Activated T-helper 2 cell treated with anti-CD3 and anti-CD28 coated beads, Interferon-gamma antibody, Interleukin-2, Interleukin-4, amounts not matched to agents 10 μg/mL and 5 μg/mL and 100 μg/mL, durations not matched to agents 14 hours and 24 hours and 36 hours (primary cell): ENCODE measurements at places on chromosomes 2 and 18. TPM values are rescaled to one million over a fixed set of nuclear protein-coding genes. Genes with fewer than 3 reads are reported as not detected.

DNA sequence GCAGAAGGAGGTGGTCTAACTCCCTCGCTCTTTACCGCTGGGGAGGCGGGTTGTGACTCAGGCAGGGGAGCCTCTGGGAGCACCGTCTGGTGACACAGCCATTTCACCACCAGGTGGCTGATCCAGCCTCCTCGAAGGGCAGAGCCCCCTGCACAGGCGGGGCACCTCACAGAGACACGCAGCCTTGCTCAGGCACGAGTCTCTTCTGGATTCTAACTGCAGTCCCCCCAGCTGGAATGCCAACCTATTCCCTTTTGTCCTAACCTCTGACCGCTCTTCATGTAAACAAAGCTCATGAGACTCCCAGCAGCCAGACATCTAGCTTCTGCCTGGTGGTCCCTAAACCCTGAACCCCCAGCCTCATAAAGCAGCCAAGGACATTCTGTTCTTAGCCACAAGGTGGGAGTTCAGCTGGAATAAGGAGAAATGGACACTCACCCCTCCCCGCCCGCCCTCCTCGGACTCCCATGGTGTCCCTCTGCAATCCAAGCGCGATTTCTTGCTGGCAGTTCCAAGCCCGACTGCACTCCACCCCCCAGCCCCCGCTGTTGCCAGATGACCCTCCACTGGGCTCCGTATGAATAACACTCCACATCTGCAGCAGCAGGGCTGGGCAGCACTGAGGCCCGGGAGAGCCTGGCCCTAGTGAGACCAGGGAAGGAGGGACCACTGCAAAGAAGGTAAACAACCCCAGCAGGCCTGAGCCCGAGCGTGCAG is 84.3 kb downstream of the TNS1 start:
- no peak for DNase-seq

GRCh38 chr18:59988098-59988706 is 88.4 kb downstream of the PMAIP1 start:
- DNase-seq = no peak

DNA sequence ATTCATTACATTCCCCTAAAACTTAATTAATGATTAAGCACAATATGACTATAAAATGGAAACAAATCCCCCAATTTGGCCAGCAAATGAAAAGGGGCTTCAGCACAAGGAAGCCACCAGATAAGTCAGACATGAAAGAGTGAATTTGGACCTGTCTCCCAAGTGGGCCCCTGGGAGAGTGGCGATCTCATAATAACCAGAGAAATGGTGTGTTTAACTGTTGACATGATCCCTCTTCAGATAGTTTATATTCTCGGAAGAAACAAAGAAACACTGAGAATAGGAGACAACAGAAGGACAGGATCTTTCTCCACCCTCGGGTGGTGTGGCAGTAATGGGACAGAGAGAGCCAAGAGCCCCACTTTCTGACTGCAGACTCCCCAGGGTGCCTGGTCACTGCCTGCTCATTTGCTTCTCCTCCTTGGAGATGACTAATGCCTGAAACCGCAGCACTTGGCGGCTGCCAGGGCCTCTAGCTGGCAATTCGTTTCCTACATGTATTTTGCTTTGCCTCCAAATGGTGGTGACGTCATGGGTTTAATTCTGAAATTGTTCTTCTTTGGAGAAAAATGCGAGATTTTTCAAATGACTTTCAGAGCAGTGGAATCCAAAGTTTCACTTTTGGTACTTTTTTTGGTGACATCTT is 46.4 kb upstream of the SPP2 start:
- DNase-seq = no peak

DNA sequence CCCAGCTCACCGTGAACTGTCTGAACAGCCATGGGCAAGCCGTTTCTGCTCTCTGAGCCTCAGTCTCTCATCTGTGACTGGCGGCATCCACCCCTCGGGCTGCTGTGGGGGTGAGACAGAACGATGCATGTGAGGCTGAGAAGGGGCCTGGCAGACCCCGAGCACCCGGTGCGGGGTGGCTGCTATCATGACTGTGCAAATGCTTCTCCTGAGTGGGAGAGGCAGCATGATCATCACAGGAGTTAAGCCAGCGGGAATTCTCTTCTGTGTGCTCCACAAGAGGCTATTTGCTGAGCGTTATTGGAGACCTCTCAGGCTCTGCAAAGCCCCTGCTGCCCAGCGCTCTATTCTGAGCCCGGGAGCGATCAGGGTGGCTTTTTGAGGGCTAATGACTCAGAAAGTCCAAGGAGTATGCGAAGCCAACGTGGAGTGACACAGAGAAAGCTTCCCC is 45.8 kb upstream of the ID2 start:
- DNase-seq = no peak

GRCh38 chr2:176581557-176582165 is 312.4 kb downstream of the MTX2 start:
- DNase-seq = no peak

DNA sequence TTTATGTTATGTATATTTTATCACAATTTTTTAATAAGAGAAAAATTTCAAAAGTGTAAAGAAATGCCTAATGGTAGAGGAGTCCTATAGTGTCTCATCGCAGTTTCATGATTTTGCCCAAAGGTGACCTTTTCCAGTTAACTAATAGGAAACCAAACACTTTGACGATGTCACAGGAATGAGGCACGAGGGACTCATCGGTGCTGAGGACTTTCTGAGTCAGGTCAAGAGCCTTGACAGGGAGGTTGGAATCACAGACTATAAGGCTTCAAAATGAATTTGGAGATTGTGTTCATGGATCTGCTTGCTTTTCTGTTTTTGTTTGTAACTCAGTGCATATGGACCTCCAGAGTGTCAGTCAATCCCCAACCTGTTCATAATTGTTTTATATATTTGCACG is 15.1 kb upstream of the RTTN start:
- no peak for DNase-seq

DNA sequence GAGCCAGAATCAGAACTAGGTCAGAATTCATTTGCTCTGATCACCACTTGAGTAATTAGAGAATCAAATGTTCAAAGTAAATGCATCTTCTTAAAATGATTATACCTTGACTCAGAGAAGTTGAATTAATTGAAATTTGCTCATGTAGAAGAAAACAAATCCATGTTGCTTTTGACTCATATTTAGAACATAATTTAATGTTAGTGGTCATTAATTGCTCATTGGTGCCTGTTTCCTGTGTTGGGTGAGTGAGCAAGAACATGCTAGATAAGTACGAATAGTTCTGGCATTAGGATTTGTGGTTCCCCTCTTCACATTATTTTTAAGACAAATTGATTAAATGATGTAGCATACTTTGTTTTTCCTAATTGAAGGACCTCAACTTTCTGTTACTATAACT is 19.0 kb downstream of the ACVR2A start:
- no peak for DNase-seq

- DNase-seq = no peak
Measured at GRCh38 chr2:194003911-194004310, 1653.1 kb upstream of the SLC39A10 start.

GRCh38 chr2:147033044-147033443 is 811.8 kb upstream of the ACVR2A start:
- no peak for DNase-seq

DNA sequence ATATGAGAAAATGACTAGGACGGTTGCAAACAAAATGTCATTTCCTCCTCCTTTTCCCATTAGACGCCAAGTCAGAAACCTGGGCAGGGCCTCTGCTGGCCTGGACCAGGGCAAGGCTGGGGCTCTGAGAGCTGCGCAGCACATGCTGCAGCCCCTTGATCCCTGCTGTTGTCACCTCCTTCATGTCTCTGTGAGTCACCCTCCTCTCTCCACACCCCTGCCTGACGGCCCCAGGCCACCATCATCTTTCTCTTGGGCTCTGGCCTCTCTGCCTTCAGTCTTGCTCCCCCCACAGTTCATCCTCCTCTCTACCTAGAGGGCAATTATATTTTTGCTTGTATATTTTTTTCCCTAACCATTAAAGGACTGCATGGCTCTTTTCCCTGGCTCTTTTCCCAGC is 10.0 kb downstream of the FLACC1 start:
- DNase-seq = no peak

GRCh38 chr2:131493199-131493968 is 1.2 kb upstream of the MZT2A start:
- DNase-seq = no peak

- no peak for DNase-seq
Measured at GRCh38 chr2:179140571-179140970, 90.6 kb upstream of the CCDC141 start.

GRCh38 chr2:40200366-40200915 is 251.4 kb downstream of the SLC8A1 start:
- DNase-seq = no peak

DNA sequence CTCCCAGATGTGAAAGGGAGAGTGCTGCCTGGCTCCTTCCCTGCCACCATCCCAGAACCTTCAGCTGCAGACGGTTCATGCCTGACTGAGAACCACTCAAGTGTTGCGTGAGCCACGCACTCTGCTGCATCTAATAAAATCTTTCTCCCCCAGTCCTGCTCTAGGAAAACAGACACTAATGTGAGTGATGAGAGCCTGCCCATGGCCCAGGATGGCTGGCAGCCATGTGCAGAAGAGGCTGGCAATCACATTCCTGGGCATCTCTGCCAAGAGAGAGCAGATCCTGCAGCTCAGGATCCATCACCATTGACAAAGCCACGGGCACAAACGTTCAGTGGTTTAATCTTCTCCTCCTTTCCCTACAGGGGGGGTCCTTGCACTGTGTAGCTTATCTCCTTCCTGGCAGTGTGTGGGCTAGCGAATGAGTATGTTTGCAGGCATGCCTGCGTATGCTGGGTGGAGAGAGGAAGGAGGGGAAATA is 477.5 kb downstream of the SLC4A3 start:
- DNase-seq = no peak

GRCh38 chr2:50875561-50875960 is 156.4 kb downstream of the NRXN1 start:
- no peak for DNase-seq

DNA sequence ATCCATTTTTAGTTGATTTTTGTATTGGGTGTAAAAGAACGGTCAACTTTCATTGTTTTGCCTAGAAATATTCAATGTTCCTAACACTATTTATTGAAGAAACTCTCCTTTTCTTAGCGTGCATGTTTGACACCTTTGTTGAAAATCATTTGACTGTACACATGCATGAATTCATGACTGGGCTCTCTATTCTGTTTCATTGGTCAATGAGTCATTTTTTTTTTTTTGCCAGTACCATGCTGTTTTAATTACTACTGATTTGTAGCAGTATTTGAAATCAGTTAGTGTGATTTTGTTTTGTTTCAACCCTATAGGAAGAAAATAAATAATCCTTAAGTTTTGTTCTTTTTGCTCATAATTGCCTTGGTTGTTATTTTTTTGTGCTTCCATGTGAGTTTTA is 828.7 kb downstream of the SUCLG1 start:
- DNase-seq = no peak

GRCh38 chr2:109563288-109563687 is 50.5 kb downstream of the SEPTIN10 start:
- DNase-seq = no peak

DNA sequence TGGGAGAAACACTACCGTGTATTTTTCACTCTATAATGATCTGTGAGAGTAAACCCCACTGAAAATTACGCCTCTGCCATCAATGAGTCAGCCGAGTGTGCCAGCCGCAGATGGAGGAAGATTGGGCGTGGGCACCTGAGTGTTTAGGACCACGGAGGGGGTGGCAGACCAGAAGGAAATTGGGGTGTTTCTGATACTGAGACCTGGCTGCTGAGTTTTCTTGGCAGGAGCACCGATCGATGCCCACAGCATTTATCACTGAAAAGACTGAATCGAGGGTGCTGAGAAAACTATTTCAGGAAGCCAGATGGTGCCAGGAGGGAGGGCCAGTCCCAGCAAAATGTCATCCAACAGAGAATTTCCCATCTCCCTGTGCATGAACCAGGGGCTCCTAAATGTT is 91.9 kb upstream of the TPO start:
- no peak for DNase-seq

- DNase-seq = no peak
Measured at GRCh38 chr2:197442857-197443256, 8.0 kb upstream of the SF3B1 start.

DNA sequence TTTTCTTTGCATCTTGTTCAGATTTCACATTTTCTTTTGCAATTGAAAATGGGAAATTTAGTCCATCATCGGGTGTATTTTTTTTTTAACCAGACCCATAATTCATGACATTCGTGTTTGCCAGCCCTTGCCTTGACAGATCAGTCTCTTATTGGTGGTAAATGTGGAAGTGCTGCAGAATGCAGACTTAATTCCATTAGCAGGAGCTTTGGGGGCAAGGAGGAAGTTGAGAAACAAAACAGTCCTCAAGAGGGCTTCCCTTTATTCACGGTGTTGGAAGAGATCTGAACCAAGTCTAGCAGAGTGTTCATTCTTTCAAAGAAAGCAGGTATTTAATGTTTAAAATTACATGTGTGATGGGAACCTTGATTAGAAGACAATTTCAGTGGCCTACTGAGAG is 16.6 kb upstream of the RPE start:
- DNase-seq = no peak

DNA sequence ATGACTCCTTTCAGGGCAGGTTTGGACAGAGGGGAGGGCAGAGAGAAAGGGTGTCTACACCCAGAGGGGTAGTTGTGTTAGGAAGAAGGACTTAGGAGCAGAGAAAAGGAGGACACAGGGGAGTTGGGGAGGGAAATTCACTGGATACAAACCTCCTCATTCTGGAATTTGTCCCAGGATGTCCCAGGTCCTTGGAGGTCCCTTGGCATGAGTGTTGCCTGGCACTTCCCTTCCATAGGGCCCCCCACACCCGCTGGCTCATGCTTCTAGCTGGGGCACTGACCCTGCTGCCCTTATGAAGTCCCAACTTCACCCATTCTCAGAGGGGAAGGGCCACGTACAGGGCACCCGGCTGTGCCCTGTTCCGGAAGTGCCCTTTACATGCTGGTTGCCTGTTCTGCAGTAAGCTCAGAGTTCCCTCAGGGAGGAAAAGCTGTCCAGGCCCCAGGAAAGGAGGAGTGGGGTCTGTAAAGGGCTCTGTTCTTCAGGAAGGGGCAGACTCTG is 93.6 kb upstream of the SMAD2 start:
- DNase-seq = no peak

DNA sequence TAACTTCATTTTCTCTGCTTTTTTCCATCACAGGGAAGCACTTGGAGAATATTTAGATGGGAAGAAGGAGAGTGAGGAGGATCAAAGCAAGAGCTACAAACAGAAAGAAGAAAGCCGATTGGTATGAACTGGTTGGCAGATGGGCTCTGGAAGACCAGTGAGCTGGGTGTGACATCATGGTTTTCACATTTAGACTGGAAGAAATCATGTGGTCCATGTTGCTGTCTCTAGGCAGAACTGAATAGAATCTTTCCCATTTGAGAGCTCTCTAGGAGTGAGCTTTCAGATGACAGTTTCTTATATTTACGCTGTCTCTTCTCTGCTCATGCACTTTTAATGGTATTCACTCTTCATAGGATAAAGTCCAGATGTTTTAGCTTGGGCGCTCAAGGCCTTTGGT is 12.6 kb downstream of the DRC1 start:
- DNase-seq = no peak

FNDC4 gene
- 0.18 and 0.30 TPM in 2 replicates for total RNA-seq

SULT1C3 gene
- total RNA-seq = not detected in 2 replicates

LOXHD1 gene
- total RNA-seq = not detected in 2 replicates

SERPINB2 gene
- not detected in 2 replicates for total RNA-seq

TMEM182 gene
- 3.2 and 4.1 TPM in 2 replicates for total RNA-seq

PRKAG3 gene
- not detected in 2 replicates for total RNA-seq

STARD6 gene
- not detected in 2 replicates for total RNA-seq

DSG1 gene
- total RNA-seq = not detected in 2 replicates

LYG1 gene
- total RNA-seq = 2.0 and 2.2 TPM in 2 replicates

NMUR1 gene
- 0.16 and 0.28 TPM in 2 replicates for total RNA-seq

SEMA4F gene
- total RNA-seq = 5.5 and 7.1 TPM in 2 replicates

SLC9A4 gene
- total RNA-seq = 0.09 TPM in 2 replicates

TMEM200C gene
- 0.02 TPM in 1 of 2 replicates, not detected in the other for total RNA-seq

GPR39 gene
- total RNA-seq = not detected in 2 replicates

GLI2 gene
- total RNA-seq = 0.07 TPM in 1 of 2 replicates, not detected in the other

COPS9 gene
- 112 and 114 TPM in 2 replicates for total RNA-seq

PDCD1 gene
- total RNA-seq = 42.0 and 44.7 TPM in 2 replicates

PDE11A gene
- total RNA-seq = not detected in 2 replicates
